NCI-H1092 (cell line): ENCODE measurements at places on chromosomes 16 and 17.

DNA sequence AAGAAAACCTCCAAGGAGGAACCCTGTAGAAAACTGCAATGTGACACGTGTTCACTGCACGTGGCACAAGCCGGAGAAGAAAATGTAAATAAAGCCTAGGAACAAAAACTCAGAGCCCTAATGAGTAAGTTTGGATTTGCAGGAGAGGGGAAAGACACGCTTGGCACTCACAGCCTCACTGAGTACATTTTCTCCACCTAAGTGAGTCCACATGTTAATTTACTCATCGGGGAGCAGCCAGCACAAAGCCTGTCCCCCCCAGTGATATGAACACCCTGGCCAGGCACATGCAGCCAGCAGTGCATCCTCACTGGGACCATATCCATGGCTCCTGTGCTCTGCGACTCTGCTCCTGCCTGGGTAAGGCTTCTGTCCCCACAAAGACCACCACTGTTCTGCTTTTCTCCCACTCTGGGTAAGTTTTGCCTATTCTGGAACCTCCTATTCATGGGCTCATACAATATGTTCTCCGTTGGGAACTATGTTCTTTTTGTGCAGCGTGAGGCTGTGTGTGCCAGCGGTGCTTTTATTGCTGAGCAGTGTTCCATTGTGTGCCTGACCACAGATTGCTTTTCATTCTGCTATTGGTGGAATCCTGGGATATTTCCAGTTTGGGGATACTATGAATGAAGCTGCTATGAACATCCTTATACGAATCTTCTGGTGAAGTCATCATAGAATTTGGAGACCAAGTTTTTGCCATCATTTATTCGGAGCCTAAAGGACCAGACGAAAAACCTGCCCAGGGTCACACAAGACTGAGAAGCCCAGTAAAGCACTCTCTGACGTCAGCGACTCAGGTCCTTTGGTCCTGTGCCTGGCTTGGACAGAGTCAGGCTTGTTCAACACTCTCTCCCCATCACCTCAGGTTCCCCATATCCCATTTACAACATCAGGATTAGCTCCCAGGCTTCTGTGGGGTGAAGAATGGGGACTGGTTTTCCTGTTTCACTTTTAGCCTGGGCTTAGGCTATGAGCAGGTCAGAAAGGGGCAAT is 53.3 kb downstream of the RNF112 start:
- DNase-seq = no peak

GRCh38 chr17:75850928-75851692 is 4.0 kb downstream of the WBP2 start:
- DNase-seq = no peak

- no peak for DNase-seq
Observed at GRCh38 chr16:84514874-84515835, 10.7 kb upstream of the MEAK7 start.

DNA sequence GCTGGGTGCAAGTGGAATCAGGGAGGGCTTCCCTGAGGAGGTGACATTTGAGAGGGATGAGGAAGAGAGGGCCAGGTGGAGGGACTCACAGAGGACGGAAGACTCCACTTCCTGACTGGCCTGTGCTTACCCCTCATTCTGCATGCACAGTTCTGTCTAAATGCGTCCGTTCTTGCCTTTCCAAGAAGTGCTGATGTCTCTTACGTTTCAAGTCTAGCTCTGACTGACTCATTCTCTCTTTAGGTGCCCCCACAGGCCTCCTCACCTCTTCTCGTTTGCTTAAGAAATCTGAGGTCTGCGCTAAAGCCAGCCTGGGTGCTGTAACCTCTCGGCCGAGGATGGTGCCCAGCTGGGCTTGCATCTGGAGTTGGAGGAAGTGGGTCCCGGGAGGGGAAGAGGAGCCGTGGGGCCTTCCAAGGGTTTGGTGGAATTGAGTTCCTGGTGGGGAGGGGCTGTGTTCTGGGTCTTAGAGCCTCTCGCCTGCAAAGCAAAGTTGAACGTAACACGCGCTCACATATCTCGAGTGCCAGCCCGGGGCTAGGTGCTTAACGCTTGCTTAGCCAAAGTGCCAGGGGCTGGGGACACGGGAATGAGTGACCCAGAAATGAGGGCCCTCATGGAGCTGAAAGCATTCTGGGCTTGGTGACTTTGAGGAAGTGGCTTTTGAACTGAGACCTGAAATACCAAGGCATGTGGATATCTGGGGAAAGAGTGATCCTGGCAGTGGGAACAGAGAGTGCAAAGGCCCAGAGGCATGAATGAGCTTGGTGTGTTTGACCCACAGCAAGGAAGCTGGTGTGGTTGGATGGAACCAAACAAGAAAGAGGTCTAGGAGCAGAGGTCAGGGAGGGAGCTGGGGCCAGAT is 4.8 kb downstream of the IL4R start:
- no peak for DNase-seq

DNA sequence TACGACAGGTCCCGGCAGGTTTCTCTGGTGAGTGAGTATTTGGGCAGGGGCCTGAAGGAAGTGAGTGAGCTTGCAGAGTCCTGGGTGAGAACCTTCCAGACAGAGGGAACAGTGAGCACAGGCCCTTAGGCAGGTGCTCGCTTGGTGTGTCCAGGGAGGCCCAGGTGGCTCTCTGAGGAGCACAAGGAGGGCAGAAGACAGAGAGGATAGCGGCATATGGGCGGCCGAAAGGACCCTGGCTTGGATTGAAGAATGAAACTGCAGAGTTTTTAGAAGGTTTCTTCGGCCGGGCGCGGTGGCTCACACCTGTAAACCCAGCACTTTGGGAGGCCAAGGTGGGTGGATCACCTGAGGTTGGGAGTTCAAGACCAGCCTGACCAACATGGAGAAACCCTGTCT is 6.7 kb downstream of the DRG2 start:
- no peak for DNase-seq

DNA sequence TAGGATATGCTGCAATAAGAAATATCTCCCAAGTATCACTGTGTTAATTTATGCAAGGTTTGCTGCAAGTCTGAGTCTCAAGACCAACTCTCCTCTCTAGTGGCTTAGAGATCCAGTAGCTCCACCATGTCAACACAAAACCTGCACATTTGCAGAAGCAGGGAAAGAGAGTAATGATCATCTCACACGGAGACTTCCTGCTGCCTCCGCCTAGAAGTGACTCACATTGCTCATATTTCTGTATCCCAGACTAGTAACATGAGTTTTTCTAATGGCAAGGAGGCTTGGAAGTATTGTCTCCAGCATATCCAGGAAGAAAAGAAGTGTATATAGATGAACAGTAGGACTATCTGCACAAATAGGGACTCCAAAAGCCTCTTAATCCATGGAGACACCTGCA is 15.0 kb upstream of the IRX6 start:
- DNase-seq = no peak

- no peak for DNase-seq
Observed at GRCh38 chr16:89641458-89642119, 15.9 kb downstream of the CHMP1A start.

DNA sequence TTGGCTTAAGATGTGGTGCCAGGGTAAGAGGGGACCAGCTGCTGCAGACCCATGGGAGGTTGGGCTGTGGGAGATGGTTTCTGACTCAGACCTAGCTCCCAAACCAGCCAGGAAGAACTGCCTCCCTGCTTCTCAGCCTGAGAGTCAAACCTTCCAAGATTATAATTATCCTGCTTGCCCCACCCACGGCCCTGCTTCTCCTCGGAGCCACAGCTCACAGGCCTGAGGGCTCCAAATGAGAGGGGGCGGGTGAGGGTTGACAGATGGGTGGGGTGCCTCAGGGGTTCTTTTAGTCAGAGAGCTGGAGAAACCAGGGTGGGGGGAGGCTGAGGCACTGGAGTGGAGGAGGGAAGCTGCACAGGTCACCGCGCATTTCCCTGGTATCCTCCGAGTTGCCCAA is 28.7 kb upstream of the GRIN2A start:
- no peak for DNase-seq

DNA sequence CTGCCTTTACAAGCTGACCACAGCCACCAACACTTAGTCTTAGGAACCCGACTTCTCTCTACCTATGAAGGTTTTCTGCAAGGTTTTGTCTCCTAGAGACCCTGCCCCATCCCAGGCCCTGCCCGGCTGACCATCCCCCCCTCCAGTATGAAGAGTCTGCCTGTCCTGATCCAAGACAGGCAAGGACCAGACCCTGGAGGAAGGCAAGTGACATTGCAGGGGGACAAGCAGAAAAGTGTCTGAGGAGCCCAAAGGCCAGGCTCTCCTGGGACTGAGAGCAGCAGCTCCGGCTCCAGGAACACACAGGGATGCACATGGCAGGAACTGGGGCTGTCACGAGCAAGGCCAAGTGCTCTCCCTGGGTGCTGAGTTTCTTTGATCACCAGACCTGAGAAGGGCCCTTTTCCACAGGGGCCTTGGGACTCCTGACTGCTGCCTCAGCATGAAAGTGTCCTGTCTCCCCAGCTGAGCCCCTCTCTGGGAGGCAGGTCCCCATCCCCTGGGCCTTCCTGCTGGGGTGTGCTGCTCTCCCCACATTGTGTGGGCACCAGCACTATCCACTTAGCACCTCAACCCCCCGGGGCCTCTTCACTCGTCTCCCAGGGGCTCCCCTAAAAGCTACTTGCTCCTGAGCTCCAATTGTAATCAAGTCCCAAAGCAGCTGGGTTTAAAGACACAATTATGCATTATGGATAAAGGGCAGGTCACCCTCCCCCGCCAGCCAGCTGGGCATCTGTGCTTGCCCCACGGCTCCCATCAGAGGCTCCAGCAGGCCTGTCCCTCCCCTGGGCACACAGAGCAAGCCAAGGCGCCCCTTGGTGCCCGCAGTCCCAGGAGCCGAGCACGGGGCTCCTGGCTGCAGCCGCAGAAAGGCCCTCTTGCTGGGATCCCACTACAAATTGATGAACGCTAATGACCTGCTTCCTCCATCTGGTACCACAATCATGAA is 11.6 kb upstream of the CACNG4 start:
- DNase-seq = peak; percentile 25

DNA sequence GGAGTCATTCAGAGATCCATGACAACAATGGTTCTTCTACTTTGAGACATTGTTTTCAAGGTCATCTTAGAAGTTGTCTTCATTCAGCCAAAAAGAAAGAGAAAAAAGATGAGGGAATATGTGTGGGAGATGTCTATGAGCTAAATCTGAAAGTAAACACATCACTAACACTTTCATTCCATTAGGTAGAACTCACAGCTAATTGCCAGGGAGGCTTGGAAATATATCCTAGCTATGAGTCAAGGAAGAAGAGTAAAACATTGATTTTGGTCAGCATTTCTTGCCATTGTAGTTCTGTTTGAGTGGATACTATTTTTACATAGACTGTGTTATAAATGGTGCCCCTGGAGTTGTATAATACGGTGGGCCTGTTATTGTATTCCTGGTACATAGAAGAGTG is 316.4 kb upstream of the MYOCD start:
- no peak for DNase-seq

GRCh38 chr17:42673885-42674754 is 2.7 kb downstream of the PLEKHH3 start:
- DNase-seq = no peak

- DNase-seq = peak; percentile 49
Observed at GRCh38 chr17:72465191-72466024, 344.6 kb downstream of the SOX9 start.

DNA sequence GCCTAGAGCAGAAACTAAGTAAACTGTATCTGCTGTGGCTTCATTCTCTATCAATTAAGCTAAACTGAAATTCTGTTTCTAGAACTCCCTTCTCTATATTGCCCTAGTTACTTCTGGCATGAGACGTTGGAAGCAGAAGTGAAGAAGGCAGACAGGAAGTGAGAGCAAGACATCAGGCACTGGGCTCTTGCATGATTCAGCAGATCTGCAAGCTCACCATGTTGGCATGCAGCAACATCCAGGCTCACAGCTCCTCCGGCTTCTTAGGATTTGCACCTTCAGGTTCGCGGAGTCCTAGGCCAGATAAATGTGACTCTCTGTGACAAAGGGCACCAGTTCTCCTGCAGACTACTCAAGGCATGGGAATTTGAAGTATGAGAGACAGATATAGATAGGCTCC is 148.3 kb downstream of the CDH8 start:
- DNase-seq = no peak

DNA sequence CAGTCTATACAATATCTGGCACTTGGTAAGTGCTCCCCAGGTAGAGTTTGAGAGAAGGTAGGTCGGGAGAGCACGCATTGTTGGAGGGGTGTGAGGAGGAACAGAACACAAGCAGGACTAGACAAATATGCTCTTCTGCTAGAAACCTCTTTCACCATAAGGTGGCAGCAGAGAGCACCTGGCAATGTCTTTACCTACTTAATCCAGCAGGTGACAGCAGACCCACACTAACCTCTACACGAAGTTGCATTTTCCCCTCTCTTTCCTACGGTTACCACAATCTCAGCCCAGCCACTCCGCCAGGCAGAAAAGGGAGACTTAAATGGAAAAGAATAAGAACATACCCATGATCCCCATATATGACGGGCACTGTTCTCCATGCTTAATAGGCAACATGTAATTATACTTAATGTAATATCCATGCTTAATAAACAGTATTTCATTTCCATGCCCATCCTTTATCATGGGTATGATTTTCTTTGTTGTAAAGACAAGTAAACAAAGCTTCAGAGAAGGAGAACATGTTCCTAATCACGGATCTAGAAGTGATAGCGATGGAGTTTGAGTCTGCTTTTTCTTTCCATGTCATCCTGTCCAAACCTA is 55.1 kb upstream of the CCL2 start:
- peak; percentile 40 for DNase-seq

DNA sequence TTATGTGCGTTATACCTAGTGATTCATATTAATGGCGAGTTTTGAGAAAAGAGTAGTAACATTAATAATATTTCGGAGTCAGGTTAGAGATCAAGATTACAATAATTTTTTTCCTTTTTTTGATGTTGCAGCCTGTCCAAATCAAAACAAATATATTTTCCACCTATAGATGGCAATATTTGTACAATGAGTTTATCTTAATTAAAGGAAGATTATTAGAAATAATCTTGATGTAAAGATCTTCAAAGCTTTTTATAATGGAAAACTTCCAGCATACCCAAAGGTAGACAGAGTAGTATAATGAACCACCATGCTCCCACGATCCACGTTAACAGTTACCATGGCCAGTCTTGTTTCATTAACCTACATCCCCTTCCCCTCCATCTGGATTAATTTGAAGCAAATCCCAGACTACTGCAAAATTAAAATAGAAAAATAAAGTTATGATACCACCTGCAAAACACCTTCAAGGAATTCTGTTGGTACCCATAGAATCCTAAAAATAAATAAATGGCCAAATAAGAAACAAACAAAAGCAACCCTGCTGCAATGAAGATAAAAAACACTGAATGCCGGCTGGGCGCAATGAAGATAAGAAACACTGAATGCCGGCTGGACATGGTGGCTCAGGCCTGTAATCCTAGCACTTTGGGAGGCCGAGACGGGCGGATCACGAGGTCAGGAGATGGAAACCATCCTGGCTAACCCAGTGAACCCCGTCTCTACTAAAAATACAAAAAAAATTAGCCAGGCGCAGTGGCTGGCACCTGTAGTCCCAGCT is 46.5 kb upstream of the GINS3 start:
- no peak for DNase-seq

- no peak for DNase-seq
Observed at GRCh38 chr16:31331141-31331764, 23.7 kb upstream of the ITGAX start.
